Activated T-helper 9 cell treated with anti-CD3 and anti-CD28 coated beads, Interleukin-2, amount 50 U/mL, for 16 hours (primary cell): ENCODE measurements at places on chromosomes 5 and 9.

DNA sequence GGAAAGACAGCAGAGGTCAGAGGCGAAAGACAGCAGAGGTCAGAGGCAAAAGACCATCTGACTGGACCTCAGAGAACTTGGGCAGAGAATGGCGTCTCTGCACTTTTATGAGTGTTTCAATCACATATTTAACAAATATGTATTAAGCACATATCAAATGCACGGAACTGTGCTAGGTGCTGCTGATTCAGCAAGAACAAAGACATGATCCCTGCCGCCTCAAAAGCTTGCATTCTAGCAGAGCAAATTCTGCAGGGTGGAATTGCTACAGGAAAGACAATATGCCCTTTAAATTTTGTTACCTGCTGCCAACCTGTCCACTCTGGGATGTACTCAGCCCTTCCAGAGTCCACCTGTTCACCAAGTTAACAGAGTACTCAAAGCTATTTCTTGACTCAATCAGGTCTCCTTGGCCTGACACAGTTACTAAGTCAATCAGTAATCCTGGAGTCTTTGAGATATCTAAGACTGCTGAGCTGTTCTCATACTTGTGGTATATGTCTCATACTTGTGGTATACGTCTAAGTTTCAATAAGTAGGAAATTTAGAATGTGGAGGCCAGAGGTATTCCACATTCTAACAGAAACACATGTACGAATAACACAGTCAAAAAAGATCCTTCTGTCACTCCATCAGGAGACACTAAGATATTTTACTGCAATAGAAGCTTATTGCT is 131.8 kb downstream of the GNAQ start:
- DNase-seq = no peak

DNA sequence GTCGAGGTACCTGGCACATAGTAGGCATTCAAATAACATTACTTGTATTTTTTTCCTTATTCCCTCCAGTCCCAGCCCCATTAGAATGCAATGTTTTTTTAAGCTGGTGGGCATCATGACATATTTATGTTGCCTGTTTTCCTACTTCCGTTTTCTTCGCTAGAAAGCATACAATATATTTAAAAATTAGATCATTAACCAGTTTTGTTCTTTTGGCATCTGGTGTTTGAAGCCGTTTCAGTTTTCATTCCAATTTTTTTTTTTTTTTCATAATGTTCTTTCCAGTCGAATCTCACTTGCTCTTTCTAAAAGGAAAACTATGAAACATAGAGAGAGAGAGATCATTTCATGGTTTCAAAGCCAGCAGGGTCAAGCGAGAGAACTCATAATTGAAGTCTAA is 228.3 kb upstream of the C9orf72 start:
- DNase-seq = no peak

DNA sequence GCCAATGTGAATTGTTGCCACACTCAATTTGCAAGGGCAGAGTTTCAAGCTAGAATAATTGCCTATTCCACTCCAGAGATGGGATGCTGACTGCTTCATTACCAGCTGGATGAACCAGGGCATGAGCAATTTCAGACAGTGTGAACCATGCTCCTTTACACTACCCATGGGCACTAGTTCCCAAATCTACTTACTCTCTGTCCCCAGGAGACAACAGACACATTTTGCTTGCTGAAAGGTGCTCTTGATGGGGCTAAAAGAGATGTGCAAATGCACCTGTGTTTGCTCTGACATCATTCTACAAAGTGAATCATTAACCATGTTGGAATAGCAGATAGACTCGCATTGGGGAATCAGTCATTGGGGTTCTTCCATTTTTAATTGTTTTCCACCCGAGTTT is 522.3 kb upstream of the NUDT12 start:
- no peak for DNase-seq

- no peak for DNase-seq
Observed at GRCh38 chr5:158023266-158023665, 164.3 kb upstream of the CLINT1 start.

- no peak for DNase-seq
Observed at GRCh38 chr5:97095318-97095732, 47.1 kb downstream of the LIX1 start.

- DNase-seq = no peak
Observed at GRCh38 chr9:130579738-130580463, 524 bp downstream of the FUBP3 start.

GRCh38 chr9:78306222-78307076 is 9.5 kb downstream of the PSAT1 start:
- no peak for DNase-seq

GRCh38 chr5:36723912-36724311 is 117.5 kb downstream of the SLC1A3 start:
- DNase-seq = no peak

GRCh38 chr5:31702712-31703111 is 63.8 kb downstream of the PDZD2 start:
- no peak for DNase-seq

DNA sequence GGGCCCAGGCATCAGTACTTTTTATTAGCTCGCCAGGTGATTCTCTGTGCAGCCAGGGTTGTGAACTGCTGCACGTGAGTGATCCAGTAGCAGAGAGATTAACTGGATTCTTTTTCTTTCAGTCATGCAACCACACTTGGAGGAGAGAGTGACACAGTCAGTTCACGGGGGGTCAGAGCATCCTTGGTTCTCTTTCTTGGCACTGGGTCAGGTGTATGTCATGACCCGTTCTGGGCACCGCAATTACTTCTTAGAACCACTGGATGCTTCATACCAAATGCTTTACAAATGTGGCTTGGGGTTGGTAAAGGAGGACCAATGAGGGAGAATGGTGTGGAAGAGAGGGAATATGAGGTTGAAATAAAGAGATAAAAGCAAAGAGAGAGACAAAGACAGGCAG is 368.7 kb downstream of the MLLT3 start:
- no peak for DNase-seq

DNA sequence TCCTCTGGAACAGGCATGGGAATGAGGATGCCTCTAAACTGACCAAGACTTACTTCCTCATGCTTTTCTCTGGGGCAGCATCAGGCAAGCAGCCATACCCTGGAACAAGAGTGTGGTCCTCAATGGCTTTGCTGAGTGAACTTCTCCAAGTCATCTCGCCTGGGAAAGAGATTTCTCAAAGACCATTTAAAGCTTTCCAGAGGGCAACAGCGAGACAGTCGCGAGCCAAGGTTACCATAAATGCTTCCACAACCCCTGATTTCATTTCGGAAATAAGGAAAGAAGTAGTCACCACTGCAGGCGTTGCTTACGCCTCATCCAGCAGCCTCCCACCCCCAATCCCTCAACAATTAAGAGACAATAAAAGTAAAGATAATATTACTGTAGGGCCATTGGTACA is 1.1 kb upstream of the SNCAIP start:
- DNase-seq = no peak

DNA sequence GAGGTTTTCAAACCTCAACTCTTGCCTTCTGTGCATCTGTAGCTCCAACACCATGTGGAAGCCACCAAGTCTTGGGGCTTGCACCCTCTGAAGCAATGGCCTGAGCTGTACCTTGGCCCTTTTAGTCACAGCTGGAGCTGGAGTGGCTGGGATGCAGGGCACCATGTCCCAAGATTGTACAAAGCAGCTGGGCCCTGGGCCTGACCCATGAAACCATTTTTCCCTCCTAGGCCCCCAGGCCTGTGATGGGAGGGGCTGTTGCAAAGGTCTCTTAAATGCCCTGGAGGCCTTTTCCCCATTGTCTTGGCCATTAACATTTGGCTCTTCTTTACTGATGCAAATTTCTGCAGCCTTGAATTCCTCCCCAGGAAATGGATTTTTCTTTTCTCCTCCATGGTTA is 11.8 kb upstream of the ENTREP1 start:
- DNase-seq = no peak

- DNase-seq = no peak
Observed at GRCh38 chr9:110021891-110022290, 186.1 kb downstream of the C9orf152 start.

DNA sequence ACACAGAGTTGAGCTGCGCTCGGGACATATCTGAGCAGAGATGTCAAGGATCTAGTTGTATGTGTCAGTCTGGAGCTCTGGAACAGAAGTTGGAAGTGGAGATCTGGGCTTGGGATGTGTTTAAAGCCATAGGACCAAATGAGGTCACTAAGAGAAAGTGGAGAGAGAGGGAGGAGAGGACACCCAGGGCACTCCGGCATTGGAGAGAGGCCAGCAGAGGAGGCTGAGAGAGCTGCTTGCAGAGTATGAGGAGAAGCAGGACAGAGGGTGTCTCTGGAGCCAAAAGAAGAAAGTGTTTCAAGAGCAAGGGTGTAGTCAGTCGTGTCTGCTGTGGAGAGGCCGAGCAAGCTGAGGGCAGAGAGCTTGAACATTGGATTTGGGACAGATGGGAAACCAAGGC is 34.7 kb downstream of the ARHGEF37 start:
- no peak for DNase-seq

DNA sequence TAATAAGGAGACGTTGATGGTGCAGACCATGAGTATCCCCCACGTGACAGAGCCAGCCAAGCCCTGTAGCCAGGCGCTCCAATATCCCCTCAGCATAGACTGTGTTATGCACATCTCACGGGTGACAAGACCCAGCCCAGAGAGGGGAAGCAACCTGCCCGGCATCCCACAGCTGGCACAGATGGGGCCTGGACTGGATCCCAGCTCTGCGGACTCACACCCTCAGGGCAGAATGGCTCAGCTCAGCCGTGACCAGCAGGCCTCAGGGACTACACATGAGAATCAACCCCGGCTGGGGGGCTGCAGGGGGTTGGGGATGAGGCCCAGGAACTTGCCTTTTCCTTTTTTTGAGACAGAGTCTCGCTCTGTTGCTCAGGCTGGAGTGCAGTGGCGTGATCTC is 11.7 kb downstream of the FIBCD1 start:
- DNase-seq = no peak

GRCh38 chr9:128632066-128632465 is 24.6 kb downstream of the DYNC2I2 start:
- no peak for DNase-seq

DNA sequence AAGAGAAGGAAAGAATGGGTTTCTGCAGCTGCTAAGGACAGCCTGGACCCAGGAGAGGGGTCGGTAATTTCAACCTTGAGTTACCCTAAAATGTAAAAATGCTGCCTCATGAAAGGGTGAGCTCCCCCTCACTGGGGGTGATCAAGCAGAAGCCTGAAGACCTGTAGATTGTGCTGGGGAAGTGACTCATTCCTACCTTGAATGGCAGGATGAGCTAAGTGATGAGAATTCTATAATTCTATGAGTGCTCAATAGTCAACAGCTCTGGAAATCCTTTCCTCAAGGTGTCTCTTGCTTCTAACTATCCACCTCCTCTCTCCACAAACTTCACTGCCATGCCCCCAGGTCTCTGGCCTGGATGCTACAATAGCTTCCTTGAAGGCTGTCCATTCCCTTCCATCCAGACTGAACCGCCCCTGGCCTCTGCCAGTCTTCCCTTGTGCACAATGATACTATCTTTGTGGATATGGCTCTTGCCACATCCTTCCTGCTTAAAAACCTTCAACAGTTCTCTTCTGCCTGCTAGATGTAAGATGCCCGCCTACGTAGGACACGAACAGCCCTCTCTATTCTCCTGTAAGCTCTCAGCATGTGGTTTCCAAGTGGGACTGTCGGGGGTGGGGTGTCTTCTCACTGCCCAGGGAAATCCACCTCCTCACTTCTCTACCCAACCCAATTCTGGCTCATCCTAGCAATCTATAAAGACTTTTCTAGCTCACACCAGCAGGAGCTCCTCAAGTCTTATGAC is 50.6 kb downstream of the PTPN3 start:
- DNase-seq = no peak

GRCh38 chr9:71754151-71754550 is 14.2 kb downstream of the CEMIP2 start:
- DNase-seq = no peak

- no peak for DNase-seq
Observed at GRCh38 chr9:75812141-75812540, 78.3 kb upstream of the PCSK5 start.

DNA sequence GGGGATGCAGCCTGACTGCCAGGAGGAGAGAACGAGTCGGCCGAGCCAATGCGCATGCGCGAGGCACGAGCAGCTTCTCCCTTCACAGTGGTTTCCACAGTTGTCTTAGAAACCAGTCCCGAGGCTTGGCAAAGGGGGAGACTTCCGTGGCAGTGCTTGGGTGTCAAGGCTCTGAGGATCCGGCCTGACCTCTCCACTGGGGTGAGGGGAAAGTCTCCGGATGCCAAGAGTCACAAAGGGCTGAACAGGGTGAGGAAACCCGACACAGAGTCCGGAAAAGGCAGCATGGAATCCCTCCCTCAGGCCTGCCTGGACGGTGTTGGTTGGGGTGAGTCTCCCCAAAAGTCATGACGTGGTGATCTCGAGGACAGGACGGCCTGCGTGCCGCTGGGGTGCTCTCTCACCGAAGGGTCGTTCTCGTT is 475.5 kb downstream of the SPATA31A7 start:
- DNase-seq = no peak
